ENCODE measurements at places on chromosomes 4 and X.

- DNase-seq: no peak
These were observed 781.5 kb upstream of the EPHA5 start for GRCh38 chr4:66451741-66452140.

DNA sequence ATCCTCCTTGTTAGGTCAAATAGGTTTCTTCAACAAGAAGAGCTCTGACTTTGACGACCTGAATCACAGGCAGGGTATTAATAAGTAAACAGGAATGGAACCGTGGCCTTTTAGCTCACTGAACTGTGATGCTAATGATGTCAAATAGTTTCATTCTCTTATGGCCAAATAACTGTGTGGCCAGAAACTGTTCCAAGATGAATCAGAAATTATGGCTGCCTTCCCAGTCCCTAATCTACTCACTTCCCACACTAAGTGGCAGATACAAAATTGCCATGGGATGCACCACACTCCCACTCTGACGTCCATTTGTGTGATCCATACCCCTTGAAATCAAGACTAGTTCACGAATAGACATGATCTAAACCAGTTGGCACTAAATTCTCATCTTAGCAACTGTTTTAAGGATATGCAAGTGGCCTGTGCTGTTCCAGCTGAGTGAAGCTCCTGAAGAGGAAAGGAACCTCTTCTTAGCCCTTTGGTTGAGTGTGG is 455.4 kb downstream of the IL15 start:
- DNase-seq: no peak

DNA sequence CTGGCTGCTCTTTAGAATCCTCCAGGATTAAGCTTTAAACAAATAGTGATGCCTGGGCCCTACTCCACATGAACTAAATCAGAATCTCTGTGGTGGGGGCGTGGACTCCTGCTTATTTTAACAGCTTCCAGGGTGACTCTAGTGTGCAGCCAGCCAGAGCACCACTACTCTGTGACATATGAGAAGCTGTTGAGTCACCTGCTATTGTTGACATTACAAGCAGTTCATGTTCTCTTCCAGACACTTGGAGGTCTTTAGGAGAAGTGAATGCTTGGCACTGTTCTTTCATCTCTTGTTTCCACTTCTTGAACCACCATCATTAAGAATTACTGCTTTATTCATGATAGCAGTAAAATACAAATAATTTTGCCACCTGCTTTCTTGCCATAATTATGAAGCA is 426 bp upstream of the C4orf51 start:
- no peak for DNase-seq

- no peak for DNase-seq
These were observed 64.1 kb downstream of the TNIP2 start for GRCh38 chr4:2691952-2692435.

- DNase-seq: no peak
These were observed 82.1 kb downstream of the SLC39A8 start for GRCh38 chr4:102263024-102263787.

DNA sequence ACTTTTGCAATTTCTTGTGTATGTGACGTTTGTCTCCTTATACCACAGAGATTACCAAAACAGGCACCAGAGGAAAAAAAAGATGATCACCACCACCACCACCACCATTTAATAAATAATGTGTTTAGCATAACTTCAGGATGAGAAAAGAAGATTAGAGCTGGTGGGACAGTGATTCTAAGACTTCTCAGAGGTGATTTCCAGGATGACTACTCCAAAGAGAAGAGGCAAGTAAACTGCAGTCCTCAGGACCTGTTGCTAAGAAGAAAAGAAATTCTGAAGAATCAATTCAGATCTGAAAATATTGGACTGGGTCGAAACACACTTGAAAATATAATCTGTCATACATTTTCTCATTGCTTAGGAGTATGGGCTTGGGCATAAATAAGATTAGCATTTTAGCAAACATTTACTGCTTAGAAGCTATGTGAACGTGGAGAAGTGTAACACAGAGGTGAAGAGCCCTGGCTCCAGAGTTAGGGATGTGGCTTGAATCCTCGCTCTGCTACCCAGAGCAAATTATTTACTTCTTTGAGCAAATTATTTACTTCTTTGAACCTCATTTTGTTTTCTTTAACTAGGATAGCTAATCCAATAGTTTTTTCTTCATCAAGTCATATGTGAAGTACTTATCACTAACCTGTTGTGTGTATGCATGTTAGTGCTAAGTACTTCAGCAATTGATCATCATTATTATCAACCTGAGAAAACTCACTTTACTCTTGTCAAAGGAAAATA is 10.5 kb upstream of the YTHDC1 start:
- no peak for DNase-seq

DNA sequence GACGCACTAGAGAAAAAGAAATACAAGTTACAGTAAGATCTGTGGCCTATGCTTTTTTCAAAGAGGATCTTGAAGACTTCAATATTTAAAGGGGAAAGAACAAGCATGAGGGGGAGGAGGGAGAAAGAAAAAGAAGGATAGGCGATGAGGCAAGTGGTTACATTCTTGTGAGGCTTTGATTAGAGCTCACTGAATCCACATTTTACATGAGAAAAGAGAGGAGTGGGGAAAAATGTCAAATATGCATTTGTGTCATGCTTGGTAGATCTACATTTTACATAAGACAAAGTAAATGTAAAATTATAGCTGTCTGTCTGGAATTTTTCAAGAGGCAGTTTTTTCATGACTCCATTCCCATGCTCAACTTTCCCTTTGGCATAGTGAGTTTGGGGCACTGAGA is 965.9 kb downstream of the FSTL5 start:
- DNase-seq: no peak
